ENCODE measurements at places on chromosomes 2 and 18. TPM values are rescaled to one million over a fixed set of nuclear protein-coding genes. Genes with fewer than 3 reads are reported as not detected.
A peak's percentile ranks its signal among the peaks of the same experiment; 100 is the strongest.

Gene RAB6D
- total RNA-seq = 0.10 TPM

Gene WDR33
- total RNA-seq = 60.7 TPM

Gene SKOR2
- total RNA-seq = not detected

Gene DGUOK
- 26.9 TPM for total RNA-seq

GRCh38 chr2:26870585-26871095 is 22.7 kb downstream of the DPYSL5 start:
- DNase-seq = peak; percentile 70

DNA sequence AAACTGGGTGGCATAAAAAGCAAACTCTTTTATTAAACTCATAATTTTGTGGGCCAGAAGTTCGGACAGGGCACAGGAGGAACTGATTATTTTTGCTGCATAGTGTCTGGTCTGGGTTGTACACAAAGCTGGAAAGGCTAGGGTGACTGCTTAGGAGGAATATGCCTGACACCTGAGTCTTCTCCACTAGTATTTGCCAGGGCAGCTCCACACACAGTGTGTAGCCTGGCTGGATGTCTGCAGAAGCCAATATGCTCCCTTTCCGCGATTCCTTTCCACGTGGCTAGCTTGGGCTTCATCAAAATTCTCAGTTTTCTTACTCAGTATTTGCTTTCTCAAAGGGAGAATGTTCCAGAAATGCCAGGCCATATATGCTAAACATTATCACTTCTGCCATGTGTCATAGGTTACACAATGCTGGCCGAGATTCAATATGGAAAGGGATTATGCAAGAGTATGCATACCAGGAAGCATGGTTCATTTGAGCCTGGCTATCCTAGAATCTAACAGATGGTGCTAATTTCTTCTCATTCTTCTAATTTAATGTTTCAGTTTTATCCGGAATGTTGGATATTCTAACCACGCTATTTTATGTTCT is 142.7 kb upstream of the DOK6 start:
- peak; percentile 91 for DNase-seq

DNA sequence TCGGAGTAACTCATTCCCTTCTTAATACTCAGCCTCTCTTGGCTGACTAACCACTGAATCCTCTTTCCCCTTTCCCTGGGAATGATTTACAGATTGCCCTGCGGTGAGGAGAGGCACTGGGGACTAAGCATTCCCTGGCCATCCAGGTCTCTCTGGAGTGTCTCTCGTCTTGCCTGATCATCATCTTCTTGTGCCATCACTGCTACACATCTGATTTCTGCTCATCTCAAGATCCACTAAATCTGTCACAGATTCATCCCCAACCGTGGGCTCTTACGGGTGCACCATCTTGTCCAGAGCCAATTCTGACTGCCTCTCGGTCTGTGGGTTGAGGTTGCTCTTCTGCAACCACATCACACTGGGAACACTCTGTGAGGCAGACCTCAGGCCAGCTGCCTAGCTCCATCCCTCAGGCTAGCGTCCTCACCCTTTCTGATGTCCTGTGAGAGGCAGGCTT is 12.0 kb downstream of the SFTPB start:
- peak; percentile 82 for DNase-seq

DNA sequence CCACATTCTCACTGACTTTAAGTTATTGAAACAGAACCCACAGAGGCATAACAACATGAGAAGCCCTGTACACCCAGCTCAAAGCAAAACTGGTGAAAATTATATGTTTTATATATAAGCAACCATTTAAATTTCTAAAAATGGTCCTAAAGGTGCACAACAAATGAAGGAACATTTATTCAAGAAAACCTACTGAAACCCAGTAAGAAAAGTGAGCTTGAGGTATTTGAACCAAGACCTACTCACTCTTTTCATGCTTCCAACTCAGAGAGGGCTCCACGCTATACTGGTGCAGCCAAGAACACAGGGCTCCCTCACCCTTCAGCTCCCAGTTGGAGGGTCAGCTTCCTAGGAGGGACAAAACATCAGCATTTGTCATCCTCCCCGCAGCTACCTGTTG is 2.1 kb upstream of the CACNB4 start:
- no peak for DNase-seq

DNA sequence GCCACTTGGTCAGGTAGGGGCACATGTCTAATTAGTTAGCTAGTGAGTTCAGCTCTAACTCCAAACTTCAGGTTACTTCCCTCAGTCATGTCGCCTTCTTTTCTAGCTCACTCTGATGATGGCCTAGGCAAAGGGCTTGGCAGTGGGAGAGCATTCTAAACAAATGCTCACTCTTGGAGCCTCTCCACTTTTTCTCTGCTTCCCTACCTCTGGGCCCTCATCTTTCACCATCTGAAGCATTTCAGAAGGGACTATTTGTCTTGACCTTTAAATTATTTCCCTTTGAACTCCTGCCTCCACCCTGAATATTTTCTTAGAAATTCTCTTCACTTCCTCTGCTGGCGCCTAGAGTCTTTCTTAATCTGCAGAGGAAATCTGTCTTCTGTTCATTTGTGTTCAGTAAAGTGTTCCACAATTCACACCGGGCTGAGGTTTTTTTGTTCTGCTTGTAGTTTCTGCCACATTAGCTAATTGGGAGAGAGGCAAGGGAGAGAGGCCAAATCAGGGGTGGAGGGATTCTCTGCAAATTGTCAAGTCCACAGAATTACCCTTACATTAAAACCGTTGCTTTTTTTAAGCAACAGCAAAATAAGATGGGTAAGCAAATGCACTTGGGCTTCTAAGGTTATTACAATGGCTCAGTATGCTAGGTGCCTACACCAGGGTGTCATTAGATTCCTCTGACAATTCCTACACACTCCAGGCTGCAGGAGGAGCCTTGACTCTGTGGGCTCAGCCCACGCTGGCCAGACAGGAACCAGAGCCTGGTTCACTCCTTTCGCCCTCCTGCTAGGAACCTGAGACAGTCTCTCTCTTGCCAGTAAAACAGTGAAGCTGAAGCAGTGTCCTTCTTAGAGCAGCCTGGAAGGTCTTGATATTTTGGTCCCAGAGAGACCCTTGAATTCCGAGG is 5.5 kb downstream of the MSGN1 start:
- DNase-seq = no peak

GRCh38 chr2:216346781-216347180 is 25.5 kb downstream of the MARCHF4 start:
- DNase-seq = no peak

- DNase-seq = no peak
Measured at GRCh38 chr2:158546412-158547144, 89.8 kb downstream of the PKP4 start.

DNA sequence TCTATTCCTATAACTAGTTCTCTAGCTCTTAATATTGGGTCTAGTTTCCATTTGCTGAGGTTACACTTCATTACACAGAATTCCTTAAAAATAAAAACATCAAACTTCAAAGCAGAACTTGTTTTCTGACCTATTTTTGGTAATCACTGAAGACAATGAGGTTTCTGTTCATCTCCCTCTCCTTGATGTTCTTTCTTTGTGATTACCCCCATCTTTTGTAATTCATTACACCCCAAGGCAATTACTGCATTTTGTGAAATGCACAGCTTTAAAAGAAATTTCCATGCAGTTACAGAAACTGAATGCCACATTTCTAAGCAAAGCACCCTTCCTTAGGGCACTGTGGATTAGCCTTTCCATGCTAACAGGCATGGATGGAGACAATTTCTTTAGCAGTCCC is 363.2 kb upstream of the RND3 start:
- no peak for DNase-seq

GRCh38 chr2:155021618-155022017 is 323.1 kb downstream of the KCNJ3 start:
- no peak for DNase-seq

DNA sequence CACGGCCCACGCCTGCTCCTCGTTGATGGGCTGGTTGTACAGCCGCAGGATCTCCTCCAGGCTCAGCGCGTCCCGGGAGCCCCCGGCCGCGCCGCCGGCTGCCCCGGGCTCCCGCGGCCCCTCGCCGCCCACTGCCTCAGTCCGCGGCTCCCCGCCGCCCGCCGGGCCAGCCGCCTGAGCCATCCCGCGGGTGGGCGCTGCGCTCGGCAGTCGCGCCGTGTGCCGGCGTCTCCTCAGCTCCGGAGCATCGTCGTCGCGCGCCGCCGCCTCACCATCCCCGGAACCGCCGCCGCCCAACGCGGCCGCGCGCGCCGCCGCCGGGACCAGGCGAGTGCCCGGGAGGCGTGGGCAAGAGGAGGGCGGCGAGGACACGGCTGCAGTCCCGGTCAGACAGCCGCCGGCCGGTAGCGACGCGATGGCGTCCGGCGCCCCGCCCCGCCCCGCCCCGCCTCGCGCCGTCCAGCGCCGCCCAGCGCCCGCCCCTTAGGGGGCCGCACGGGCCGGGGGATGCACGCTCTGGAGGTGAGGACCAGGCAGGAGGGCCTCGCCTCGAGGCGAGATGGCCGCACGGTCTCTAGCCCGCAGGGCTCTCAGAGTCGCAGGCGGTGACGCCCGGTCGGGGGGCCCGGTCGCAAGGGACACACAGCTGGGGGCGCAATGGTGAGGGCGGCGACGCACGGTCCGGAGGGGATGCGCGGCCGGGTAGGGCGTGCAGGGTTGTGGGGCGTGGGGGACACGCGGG is at the start of gene SPIRE1:
TSS of gene SPIRE1 (minus strand) at position 424 of the 742 bp plus-strand sequence. CDS start at position 183, 241 bp downstream.
- no peak for DNase-seq

GRCh38 chr18:6901286-6901926 is 171.9 kb downstream of the ARHGAP28 start:
- DNase-seq = no peak

GRCh38 chr18:9914584-9915290 is 921 bp downstream of the VAPA start:
- peak; percentile 64 for DNase-seq

DNA sequence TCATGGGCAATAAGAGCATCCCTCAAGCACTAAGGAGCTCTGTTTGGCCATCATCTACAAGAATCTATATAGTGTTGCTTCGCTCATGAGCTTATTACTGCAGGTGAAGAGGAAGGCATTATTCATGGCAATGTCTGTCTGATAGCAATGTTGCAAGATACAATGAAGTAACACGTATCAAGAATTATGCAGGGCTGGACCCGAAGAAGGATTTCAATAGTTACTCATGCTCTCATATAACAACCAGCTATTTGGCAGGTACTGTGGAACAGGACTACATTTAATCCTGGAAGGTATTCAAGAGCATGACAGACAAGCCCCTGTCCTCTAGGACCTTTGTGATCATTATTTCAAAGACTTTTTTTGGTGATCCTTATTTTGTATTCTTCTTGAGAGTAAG is 109.6 kb downstream of the LAMA3 start:
- DNase-seq = no peak

GRCh38 chr2:223545830-223546229 is 56.3 kb downstream of the SCG2 start:
- no peak for DNase-seq

- DNase-seq = no peak
Measured at GRCh38 chr2:99410276-99410675, 73.1 kb downstream of the EIF5B start.

DNA sequence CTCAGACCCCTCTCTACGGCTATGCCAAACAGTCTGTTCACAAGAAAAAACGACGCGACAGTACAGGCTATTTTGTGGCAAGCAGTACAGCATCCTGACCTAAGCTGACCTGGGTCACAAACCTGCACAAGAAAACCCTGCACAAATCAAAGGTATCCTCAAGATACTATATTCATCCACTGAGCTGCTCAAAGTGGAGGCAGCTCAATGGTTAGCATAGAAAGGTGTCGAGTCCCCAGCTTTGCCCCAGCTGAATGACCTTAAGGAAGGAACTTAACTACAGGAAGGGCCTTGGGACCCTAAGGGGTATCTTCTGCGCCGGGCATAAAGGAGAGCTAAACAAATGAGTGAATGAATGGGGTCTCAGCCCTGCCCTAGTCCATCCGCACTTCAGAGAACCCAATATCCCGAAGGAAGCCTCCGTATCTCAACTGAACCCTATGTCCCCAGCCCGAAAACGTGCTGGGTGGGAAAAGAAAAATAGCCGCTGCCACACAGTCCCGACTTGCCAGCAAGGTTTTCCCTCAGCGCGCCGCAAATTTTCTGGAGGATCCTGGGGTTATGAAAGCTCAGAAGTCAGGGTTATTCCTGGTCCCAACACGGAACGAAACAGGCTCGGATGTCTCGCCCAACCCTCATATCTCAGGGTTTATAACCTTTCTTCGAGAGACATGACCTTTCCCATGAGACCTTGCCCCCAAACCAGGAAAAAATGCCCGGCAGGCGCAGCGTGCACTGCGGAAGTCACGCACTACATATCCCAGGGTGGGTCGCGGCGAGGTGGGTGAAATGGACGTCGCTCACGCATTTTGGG is at the start of gene FASTKD1:
TSS of gene FASTKD1 (minus strand) at position 706 of the 814 bp plus-strand sequence. CDS start 1,836 bp downstream, outside the sequence.
- DNase-seq = peak; percentile 80

- DNase-seq = no peak
Measured at GRCh38 chr2:232073026-232073425, 111.5 kb downstream of the DIS3L2 start.

DNA sequence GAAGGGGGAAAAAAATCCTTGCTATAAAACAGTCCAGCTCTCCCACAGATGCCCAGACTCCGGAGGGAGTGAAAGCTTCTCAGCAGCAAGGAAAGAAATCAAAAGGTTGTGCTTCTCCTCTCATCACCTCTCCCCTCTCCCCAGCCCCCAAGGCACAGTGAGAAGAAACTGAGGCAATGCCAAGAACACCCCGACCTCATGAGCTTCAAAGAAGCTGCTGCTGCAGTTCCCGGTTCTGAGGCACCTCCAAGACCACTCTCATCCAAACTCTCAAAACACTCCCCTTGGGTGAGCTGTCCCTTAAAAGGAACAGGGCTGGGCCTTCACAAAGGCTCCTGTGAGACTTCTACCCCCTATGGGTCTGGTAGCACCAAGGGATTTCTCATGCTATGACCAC is 62.0 kb upstream of the KLF7 start:
- DNase-seq = no peak

Measured in renal cortical epithelial cell (primary cell).